ENCODE measurements at places on chromosomes 1 and 21.
A peak's percentile ranks its signal among the peaks of the same experiment; 100 is the strongest.

- DNase-seq, result no peak
Measured at GRCh38 chr1:58809325-58810010, 25.6 kb upstream of the JUN start.

DNA sequence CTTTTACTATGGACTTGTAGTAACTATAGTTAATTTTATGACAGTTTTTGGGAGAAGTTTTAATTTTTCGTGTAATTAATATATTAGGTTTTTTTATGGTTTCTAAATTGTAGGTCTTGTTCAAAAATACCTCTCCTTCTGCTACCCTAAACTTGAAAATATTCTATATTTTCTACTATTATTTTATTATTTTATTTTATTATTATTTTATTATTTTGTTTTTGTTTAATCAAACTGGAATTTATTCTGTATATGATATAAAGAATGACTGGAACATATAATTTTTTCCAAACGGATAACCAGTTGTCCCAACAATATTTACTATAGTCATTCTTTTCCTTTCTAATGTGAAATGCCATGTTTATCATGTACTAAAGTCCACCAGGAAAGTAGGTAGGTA lies 17.1 kb upstream of the AGO4 start:
- no peak for DNase-seq

DNA sequence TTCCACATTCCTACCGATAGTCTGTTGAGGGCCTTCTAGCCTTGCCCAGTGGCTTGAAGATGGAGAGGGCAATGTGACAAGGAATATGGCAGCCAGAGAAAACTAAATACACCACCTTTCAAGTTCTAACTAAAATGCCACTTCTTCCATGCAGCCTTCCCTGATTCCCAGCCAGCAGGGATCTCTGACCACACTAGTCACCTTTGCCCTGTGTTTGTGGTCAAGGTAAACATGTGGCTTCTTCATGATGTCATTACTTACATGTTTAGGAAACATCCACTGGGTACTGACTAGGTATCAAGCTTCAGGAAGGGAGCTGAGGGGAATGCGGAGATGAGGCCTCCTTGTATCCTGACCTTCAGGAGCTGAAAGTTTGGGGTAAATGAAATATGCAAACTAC lies 21.6 kb downstream of the IFNLR1 start:
- DNase-seq, result no peak

GRCh38 chr1:239931341-239931740 lies 160.3 kb upstream of the FMN2 start:
- DNase-seq, result no peak

GRCh38 chr21:25103500-25104207 lies 503.6 kb downstream of the MRPL39 start:
- DNase-seq, result peak; percentile 75

DNA sequence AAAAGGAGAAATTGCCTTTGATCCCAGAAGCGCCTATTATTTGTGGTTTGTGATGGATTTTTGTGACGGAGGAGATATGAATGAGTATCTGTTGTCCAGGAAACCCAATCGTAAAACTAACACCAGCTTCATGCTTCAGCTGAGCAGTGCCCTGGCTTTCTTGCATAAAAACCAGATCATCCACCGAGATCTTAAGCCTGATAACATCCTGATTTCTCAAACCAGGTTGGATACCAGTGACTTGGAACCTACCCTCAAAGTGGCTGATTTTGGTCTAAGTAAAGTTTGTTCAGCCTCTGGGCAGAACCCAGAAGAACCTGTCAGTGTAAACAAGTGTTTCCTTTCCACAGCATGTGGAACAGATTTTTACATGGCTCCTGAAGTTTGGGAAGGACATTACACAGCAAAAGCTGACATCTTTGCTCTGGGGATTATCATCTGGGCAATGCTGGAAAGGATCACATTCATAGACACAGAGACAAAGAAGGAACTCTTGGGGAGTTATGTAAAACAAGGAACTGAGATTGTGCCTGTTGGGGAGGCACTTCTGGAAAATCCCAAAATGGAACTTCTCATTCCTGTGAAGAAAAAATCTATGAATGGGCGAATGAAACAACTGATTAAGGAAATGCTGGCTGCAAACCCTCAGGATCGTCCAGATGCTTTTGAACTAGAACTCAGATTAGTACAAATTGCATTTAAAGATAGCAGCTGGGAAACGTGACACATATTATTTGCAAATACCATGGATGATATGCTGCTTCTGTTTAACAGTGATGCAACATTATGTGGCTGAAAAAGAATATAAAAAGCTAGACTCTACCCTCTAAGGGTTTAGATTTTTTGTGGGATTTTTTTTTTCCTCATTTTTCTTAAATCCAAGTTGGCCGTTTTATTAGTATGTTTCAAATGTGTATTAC lies 10.5 kb downstream of the PDIK1L start:
- DNase-seq, result no peak

- no peak for DNase-seq
Measured at GRCh38 chr1:216892581-216893160, 169.4 kb upstream of the ESRRG start.

- peak; percentile 28 for DNase-seq
Measured at GRCh38 chr1:231691618-231692259, 65.1 kb downstream of the DISC1 start.

GRCh38 chr1:246724731-246725095 lies 504 bp downstream of the SCCPDH start:
- peak; percentile 44 for DNase-seq

GRCh38 chr1:87174724-87175245 lies 153.9 kb upstream of the LMO4 start:
- DNase-seq, result no peak

- DNase-seq, result no peak
Measured at GRCh38 chr1:31586376-31587327, 10.3 kb downstream of the TINAGL1 start.

- no peak for DNase-seq
Measured at GRCh38 chr1:171841931-171842761, 848 bp downstream of the DNM3 start.

GRCh38 chr1:198830412-198830811 lies 191.6 kb downstream of the PTPRC start:
- no peak for DNase-seq

- DNase-seq, result peak; percentile 33
Measured at GRCh38 chr1:21232044-21232443, 55.3 kb upstream of the EIF4G3 start.

DNA sequence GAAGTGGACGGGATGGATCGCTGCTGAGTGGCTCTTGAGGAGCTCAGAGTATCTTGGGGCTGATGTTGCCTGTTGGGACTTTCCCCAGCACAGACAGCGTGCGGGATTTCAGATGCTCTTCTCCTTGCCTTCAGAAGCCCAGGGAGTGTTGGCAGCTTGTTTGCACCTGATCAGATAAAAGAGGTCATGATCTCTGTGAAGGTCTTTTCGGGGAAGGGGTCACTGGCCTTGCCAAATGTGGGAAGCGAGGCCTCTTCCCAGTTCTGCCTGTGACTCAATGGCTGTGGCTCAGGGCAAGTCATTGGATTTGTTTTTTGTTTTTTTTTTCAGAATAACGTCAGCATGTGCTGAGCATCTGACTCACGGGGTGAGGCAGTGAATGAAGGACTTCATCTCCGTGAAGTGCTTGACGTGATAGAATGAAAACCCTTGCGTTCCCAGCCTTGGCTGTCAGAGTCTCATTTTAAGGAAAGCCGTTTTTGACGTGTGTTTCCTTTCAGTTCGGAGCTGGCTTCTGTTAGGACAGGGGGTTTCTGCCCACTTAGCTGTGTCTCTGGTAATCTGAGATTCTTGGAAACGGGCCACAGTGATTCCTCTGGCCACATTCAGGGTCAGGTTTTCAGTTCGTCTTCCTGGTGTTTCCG lies 46.7 kb downstream of the GALNT2 start:
- peak; percentile 87 for DNase-seq

DNA sequence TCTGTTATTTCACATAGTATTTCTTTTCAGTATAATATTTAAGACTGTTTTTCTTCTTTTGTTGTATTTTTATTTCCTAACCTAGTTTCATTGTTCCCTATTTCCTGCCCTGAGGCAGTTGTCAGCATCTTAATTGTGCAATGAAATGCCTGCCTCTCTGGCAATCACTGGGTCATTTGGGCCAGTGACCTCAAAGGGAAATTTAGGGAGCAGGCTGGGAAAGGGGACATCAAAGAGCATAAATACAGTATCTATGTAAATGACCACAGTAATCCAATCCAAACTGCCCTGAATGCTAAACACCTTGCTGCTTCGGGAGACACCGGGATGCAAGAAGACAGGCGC lies 147.8 kb downstream of the TLR5 start:
- no peak for DNase-seq

DNA sequence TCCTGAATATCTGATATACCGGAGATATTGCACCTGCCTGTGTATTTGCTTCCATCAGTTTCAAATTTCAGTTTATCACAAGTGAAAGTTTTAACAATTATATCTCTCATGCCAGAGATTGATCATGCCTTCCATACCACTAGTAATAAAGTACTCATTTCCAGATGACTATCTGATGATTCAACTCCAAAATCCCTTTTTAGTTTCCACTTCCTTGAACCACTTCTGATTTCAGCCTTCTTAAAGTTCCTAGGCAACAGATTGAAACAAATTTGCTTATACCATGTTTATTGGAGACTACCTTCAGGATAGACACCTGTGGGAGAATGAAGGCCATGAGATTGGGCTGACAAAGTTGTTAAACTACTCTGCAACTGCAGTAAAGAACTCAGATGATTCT lies 21.5 kb upstream of the COL11A1 start:
- no peak for DNase-seq

DNA sequence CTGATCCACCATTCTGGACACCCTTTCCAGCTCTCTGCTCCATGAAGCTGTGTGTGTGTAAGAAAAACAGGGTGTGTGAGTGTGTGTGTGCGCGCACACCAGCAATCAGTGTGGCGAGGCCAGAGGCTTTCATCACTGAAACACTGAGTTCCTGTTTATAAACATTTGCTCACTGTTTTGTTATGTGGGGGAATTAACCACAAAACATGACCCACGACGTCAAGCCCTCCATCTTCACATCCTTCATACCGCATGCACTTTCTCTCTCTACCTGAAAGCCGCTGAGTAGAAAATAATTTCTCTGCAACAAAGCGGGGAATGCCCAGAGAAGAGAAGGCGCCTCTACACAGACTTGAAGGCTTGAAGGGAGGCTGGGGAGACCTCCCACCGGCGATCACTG lies 148.9 kb upstream of the IRF2BP2 start:
- DNase-seq, result no peak

- no peak for DNase-seq
Measured at GRCh38 chr1:170176772-170177171, 31.0 kb downstream of the NTMT2 start.

DNA sequence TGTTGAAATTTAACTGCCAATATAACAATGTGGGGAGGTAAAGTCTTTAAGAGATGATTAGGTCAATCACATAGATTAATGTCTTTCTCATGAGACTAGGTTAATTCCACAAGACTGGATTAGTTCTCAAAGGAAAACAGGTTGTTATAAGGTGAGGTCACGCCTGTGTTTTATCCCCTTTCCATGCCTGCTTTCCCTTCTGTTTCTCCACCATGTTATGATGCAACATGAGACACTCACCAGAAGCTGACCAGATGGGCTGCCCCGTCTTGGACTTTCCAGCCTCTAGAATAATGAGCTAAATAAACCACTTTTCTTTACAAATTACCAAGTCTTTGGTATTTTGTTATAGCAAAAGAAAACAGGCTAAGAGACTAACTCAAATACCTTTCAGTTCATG lies 70.8 kb downstream of the DDAH1 start:
- DNase-seq, result no peak

DNA sequence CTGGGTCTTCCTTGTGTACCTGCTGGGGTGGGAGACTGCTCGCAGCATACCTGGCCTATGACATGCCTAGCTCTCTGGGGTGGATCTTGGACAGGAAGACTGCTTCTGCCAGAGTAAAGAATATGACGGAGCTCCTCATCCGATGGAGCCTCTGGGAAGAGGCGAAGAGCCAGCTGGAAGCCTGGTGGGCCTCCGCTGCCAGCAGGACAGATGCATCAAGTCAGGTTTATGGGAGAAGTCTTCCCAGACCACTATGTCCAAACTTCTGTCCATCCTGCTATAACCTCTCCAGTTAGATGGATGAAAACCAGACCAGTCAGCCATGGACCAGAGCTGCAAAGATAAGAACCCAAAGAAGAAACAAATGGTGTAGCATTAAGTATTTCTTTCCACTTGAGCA lies 27.7 kb upstream of the NGF start:
- no peak for DNase-seq

GRCh38 chr1:172375211-172375631 lies 45.3 kb upstream of the C1orf105 start:
- no peak for DNase-seq

GRCh38 chr1:88983791-88984559 lies 8.5 kb downstream of the KYAT3 start:
- DNase-seq, result peak; percentile 29

DNA sequence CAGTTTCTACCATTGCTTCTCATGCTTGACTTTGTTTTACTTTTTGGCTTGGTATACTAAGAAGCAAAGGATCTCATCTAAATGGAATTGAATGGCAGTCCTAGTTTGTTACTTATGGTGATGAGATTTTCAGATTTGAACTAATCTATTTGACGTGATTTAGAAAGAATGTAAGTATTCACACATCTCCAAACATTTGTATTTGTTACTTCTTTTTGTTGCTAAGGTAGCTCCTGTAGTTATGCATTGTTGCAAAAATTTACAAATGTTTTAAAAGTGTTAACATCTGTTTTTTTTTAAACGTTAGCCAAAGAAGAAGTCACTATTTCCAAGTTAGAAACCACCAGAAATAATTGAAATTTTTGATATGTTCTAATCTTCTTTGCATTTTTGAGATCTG lies 222.5 kb downstream of the RPS6KC1 start:
- no peak for DNase-seq

DNA sequence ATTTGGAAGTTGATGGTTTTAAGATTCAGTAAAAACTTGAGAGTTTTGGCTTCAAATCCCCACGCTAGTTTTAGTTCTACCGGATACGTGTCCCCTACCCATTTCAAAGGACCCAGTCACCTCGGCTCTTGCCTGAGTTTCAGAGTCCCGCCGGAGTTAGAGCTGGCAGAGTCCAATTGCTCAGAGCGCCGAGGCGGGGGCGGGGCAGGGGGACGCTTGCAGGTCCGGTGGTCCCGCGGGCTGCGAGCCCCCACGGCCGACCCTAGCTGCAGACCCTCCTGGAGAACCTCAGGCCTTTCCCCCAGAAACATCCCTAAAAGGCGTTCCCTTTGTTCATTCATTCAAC lies 765 bp upstream of the VPS45 start:
- DNase-seq, result no peak

- DNase-seq, result no peak
Measured at GRCh38 chr1:36918604-36919003, 115.7 kb downstream of the GRIK3 start.

DNA sequence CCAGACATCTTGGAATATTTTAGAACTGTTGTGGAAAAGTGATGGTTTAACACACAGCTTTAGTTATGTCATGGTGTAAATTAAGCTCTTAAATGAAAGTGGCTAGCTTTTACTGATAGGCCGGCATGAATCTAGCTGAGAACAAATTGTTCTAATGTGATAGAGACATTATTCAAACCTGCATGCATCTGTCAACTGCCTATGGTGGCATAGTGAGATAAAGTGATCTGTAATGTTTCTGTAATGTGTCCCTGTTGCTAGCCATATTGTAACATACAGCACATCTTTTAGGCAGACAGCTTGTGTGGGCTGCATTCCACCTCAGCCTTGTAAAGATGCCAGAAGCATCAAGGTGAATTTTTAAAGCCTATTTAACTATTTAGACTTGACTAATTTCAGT lies 16.0 kb downstream of the LRIG2 start:
- DNase-seq, result no peak

GRCh38 chr1:232688398-232688797 lies 58.5 kb upstream of the SIPA1L2 start:
- DNase-seq, result no peak

- DNase-seq, result no peak
Measured at GRCh38 chr1:79599257-79599656, 592.7 kb upstream of the ADGRL4 start.
